ENCODE measurements at places on chromosomes 4 and X.

DNA sequence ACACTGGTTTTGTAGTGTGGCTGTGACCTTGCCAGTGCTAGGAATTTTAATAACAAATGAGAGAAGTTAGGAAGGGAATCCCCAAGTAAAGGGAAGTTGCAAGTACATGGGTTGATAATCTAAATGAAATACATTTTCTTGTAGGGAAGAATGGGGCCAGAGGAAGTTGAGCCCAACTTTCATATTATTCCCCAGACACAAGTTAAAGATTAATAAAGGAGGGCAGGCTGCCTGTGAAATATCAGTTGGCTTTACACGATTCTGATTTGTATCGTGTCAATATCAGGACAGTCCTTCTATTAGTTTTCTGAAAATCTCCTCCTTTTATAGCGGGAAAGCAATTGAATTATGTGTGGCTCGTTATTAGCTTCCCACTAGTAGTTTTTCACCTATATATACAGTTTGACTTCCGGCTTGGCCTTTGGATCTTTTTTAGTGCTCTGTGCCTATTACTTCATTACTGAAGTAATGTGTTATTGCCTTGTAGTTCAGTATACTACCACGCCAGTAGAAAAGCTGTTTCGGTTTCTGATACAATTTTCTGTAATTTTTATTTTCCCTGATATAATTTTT lies 1.7 kb downstream of the PDLIM5 start:
- no peak for DNase-seq

GRCh38 chr4:7426525-7427171 lies 8.1 kb downstream of the PSAPL1 start:
- no peak for DNase-seq

GRCh38 chr4:77044461-77045150 lies 31.2 kb downstream of the CCNI start:
- DNase-seq, result no peak

DNA sequence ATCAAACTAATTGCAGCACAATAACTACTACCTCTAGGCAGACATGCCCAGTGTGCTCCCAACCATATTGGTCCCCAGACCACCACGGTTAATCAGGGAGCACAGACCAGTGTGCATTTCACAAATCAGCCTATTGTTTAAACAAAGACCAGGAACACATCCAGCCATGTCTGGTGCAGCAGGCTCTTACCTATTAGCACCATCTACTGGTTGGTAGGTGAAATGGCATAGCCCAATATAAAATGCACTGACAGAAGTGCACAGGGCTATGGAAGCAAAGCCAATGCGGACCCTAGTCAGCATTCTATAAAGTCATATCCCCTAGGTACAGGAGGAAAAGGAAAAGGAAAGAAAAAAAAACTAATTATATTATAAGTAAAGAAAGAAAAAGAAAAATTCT lies 15.5 kb upstream of the CYLC1 start:
- DNase-seq, result no peak

- DNase-seq, result peak; percentile 42
Measured at GRCh38 chrX:9342561-9343051, 122.3 kb upstream of the TBL1X start.

- DNase-seq, result no peak
Measured at GRCh38 chr4:124641715-124642381, 70.7 kb downstream of the ANKRD50 start.

DNA sequence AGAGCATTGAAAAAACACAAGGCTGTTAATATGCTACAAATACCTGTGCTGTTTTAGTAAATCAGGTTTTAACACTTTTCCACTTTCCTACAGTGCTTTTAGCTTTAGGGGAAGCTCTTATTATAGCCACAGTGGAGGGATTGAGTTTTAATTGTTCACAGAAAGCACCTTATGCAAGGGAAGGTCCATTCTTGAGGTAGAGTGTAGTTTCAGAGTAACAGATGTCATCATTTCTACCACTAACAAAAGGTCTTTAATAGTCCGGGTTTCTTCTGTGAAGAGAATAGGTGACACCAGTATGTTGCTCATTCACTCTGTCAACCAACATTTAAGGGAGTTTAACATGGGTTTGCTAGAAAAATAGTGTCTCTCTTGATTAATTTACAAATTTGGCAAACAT lies 104.4 kb downstream of the STIM2 start:
- no peak for DNase-seq

DNA sequence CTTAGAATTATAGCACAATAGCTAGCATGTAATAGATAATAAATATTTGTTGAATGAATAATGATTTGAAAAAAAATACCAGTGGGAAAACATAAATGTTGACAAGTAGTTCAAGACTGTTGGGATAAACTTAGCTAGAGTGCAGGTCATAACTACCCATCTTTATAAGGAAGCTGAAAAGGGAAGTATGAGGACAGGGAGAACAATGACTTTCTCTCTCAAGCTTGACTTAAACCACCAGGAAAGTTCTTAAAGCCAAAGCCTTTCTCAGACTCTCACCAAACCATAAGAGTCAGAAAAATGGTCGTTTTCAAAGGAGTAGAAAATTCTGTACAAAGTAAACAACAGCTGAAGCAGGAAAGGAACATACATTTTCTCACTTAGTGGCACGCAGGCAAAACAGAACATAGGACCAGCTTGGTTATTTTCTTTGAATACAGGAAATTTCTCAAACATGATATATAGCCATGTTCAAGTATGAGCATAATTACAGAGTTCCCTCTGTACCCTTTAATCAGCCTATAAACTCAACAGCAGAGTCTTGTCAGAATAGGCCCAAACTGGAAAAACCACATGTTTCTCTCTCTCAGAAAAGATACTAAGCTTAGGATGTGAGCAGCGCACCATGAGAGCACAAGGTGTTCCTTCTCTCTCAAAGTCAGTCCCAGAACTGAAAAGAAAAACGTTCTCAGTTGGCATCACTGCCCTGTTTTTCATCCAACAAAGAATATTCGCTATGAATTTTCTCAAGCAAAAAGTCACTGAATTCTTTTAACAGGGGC lies 28.7 kb downstream of the MAPK10 start:
- DNase-seq, result no peak

GRCh38 chr4:89277412-89277811 lies 30.2 kb downstream of the GPRIN3 start:
- DNase-seq, result no peak

DNA sequence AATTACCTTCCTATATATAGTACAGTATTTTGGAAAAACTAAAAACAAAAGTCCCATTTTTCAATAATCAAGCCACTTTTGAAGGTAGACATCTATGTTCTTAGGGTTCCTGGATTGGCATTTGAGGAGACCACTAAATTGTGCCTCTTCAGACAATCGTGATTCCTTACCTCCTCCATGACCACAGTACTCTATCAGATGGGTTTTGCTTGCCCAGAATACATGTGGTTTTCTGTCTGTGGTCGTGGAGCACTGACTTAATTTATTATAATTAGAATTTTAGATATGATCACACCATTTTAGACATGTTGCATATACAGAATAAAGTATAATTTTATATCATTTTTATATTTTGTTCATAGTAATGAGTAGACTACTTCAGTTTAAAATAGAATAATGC lies 67.9 kb downstream of the NDST3 start:
- DNase-seq, result no peak

GRCh38 chr4:180314972-180315371 lies 1928.2 kb upstream of the TENM3 start:
- no peak for DNase-seq

DNA sequence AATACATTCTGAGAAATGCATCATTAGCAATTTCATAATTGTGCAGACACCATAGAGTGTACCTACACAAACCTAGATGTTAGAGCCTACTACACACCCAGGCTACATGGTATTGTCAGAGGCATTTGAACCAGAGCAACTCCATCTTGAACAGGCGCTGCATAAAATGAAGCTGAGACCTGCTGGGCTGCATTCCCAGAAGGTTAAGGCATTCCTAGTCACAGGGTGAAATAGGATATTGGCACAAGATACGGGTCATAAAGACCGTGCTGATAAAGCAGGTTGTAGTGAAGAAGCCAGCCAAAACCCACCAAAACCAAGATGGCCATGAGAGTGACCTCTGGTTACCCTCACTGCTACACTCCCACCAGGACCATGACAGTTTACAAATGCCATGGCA lies 116.4 kb downstream of the LARP7 start:
- DNase-seq, result no peak

DNA sequence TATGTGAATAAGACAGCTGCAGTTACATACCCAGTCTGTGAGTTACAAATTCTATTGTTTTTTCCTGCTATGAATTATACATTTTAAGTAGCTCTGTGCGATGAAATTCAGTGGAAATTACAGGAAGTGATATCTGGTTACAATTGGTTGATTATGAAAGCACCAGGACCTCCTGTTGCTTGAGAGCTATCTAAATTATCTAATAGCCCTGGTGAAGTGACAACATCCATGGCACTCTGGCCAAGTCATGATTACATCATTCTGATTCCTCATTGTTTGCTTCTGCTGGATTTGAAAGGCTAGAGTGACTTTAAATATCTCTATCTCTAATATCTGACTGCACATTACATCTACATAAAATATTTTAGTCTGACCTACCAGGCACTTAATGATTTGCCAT lies 515.0 kb downstream of the CFAP47 start:
- no peak for DNase-seq

GRCh38 chrX:109952050-109952449 lies 50.9 kb upstream of the TMEM164 start:
- DNase-seq, result no peak

DNA sequence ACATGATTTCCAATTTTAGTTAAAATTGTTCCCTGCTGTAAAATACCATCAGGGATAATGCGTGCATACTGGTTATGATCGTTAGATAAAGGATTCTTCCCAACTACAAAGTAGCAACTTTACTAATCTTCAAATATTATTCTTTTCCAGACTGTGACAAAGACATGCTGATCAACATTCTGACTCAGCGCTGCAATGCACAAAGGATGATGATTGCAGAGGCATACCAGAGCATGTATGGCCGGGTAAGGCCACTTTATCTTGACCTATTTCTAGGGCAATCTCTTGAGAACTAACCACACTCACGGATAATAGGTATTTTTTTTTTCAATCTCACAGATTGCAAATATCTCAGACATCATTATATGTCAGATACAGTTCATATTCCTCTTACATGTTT lies 47.0 kb downstream of the ANXA10 start:
- DNase-seq, result no peak

- no peak for DNase-seq
Measured at GRCh38 chrX:111339212-111339611, 68.9 kb upstream of the CAPN6 start.

- DNase-seq, result no peak
Measured at GRCh38 chr4:66052426-66052825, 382.1 kb upstream of the EPHA5 start.

DNA sequence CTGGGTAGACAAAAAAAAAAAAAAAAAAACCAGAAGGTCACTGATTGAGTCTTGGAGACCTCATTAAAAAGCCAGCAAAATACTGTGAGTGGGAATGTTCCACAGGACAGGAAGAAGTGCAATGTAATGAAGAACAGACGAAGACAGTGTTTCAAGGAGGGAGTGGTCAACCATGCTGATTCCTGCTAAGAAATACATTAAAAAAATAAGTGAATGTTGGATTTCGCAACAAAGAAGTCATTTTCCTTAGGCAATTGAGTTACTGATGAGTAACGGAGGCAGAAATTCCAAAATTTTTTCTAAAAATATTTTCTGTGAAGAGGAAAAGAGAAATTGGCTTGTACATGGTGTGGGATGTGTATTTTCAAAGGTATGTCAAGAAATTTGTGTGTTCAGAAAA lies 94.3 kb upstream of the FAM47B start:
- DNase-seq, result no peak

- DNase-seq, result no peak
Measured at GRCh38 chrX:42463706-42464490, 314.1 kb downstream of the PPP1R2C start.

DNA sequence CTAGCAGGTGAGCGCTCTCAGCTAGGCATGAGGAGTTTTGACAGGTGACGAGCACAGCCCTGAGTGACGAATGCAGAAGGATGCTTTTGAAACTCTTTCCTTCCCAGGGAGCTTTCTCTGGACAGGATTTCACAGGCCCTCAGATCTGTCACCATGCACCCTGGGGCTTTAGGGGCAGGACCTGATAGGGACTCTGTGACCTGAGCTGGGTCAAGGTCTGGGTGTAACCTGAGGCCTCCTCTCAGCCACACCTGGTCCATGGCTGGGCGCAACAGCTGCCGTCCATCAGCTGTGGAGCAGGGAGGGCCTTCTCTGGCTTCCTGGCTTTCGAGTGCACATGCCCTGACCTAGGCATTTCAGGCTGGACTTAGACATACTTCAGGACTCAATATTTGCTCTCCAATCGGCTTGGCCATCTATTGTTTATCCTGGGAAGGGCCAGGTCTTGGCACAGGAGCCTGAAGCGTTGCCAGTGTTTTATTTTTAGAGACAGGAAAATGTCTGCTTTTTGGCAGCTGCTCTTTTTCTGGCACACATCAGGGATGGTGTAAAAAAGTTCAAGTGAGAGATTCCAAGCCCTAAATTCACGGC lies 56.4 kb downstream of the C4orf51 start:
- DNase-seq, result no peak

GRCh38 chr4:82069883-82070638 lies 303.7 kb downstream of the HNRNPD start:
- no peak for DNase-seq

- DNase-seq, result no peak
Measured at GRCh38 chrX:48776818-48777439, 9.5 kb upstream of the GATA1 start.

- no peak for DNase-seq
Measured at GRCh38 chr4:25120146-25120940, 39.9 kb downstream of the SEPSECS start.

DNA sequence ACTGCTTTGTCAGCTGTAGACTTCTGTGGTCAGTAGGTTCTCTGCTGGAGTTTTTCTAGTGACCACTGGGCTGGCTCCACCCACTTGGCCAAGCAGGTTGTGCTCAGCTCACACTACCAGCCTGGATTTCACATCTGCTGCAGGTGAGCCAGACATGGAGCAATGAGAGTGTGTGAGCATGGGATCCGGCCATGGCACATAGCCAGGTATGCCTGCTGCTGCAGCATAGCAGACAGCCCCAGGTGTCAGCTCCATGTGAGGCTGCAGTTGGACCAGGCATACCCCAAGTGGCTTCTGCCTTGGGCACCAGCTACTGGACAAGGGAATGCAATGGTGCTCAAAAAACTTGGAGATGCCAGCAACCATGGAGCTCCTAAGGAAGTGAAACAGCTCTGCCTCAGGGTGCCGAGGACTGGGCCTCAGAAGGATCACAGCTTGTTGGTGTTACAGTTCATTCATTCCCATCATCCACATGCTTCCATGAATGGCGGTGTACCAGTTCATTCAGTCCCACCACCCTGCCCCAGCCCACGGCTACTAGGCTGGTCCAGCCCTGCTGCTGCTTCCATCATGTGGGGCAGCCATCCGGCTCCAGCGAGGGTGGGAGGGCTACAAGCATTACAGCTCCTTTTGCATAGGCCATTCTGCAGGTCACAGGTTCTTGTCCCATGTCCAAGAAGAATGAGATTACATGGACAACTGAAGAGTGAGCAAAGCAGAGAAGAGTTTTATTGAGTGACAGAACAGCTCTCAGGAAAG lies 389.1 kb upstream of the PCDH7 start:
- no peak for DNase-seq

GRCh38 chr4:145186729-145187128 lies 6.3 kb upstream of the OTUD4 start:
- DNase-seq, result no peak
